Activated naive CD8-positive, alpha-beta T cell treated with anti-CD3 and anti-CD28 coated beads, Interleukin-2, amount 50 U/mL, for 24 hours (primary cell): ENCODE measurements at places on chromosomes 2 and 18.

DNA sequence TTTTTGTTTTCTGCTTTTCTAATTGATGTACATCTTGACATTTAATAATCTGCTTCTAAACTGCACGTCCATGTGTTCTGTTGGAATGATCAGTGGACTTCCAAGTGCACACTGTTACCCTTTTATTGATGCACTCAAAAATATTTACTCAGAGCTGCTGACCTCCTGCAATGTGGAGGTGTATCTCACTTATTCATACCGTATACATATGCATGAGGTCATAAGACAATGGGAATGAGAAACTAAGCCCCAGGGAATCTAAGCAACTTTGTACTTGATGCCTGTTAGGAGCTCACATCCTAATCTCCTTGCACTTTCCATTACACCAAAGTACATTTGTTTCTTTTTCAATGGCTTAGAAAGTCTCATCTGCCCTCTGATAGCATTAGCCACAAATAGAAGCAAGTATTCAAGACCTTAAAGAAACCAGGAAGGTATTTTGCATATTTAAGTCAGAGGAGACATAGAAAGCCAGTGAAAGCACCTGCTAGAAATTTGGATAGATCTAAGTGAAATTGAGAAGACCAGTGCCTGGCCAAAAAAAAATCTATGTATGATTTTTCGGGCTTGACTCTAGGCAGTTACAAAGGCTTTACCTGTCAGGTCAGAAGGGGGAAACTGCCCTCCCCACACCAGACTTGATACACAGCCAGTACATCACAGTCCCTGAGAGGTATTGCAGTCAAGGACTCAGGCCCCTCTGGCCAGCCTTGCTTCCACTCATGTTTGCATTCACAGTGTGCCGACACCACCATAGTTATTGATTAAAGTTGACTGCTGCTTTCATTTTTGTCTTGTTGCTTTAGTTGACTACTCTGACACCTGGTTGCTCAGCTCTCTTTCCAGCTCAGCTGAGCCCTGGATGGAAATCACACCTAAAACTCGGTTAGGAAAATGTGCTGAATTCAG is 391.7 kb upstream of the CYRIA start:
- DNase-seq = no peak

DNA sequence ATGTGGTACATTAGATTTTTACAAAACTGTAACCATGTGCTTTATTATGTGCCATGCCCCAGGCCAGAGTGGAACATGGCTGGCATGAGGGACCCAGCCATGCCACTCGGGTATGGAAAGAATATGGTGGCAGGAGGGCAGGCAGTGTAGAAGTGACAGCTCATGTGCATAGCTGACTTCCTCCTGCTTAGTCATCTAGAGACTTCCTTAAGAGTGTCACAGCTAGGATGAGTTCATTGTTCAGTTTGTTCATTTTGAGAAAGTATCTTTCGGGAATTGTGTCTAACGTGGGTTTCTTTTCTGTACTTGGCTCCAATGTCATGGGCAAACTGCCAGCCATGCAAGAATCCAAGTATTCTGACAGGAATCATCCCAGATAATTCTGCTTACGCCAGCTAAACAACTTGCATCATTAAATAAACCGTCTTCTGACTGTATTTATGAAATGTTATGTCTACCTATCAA is 94.3 kb upstream of the ITGB6 start:
- peak; percentile 29 for DNase-seq

GRCh38 chr2:167681234-167682015 is 566.0 kb downstream of the STK39 start:
- no peak for DNase-seq

DNA sequence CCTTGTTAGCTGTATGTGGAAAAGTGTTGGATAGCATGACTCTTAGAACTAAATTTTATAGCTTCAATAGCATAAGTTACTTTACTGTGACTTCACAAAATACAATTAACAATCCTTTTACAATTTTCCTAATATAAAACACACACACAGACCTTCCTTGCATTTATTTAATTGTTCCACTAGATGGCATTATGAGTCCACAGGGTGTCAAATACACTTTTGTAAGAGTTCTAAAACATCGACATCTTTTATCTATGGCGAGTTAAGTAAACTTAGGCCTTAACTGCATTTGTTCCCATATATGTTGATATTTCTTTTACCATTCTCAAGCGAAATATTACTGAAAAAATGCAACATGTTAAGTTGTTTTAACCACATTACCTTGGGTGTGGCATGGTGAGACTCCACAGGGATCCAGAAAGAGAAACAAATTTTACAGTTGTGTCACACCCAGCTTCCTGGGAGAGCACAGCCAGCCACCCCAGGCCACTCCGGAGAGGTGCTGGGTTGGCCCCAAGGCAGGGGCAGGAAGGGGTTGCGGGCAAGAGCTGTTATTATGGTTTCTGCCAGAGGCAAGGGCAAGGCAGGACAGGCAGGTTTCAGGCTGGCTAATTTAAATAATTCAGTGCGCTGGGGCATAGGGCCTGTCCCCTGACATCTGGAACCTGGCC is 312.4 kb upstream of the MC4R start:
- DNase-seq = no peak

GRCh38 chr2:55721596-55722215 is 28.1 kb upstream of the PNPT1 start:
- DNase-seq = no peak

DNA sequence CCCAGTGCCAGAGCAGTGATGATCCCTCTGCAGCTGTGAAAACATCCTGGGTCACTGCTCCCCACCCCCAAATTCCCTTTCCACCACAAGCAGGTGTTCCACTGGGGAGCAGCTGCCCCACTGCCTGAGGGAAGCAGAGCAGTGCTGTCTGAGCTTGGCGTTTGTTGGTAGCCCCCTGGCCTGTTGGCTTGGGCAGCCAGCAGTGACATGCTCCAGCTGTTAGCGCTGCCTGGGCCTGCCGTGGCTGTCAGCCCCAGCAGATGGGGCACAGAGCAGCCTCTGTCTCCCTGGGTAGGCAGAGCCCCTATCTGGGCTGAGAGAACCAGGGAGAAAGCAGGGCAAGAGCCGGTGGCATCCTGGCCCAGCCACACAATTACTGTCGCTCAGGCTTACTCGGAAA is 247.7 kb downstream of the GLI2 start:
- DNase-seq = no peak

DNA sequence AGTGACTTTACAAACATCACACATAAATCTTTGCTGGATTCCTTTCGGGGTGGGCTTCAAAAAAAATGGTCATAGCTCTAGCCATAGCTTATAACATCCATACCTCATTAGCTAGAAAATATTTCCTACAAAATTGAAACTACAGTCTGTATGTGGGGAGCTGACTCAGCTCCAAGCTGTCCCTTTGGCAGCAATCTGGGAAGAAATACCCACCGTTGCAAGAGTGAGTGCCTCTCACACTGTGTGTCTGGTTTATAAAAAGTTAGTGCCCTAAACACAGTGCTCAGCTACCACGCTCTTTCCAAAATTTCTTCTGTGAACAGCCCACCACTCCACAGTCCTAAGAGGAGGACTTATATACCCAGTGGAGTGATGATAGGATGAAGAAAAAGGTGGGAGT is 170.1 kb downstream of the RBM43 start:
- no peak for DNase-seq

DNA sequence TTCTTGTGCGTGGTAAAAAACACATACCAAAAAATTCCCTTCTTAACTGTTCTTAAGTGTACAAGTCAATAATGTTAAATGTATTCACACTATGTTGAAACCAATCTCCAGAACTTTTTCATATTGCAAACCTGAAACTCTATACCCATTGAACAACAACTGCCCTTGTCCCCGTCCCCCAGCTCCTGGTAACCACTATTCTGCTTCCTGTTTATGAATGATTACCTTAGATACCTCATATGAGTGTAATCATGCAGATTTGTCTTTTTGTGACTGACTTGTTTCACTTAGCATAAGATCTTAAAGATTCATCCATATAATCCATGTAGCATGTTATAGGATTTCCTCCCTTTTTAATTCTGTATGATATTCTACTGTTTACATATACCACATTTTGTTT is 59.9 kb downstream of the NAT8 start:
- DNase-seq = no peak

- DNase-seq = no peak
These were observed 187.1 kb downstream of the TCF4 start for GRCh38 chr18:55400590-55401541.

DNA sequence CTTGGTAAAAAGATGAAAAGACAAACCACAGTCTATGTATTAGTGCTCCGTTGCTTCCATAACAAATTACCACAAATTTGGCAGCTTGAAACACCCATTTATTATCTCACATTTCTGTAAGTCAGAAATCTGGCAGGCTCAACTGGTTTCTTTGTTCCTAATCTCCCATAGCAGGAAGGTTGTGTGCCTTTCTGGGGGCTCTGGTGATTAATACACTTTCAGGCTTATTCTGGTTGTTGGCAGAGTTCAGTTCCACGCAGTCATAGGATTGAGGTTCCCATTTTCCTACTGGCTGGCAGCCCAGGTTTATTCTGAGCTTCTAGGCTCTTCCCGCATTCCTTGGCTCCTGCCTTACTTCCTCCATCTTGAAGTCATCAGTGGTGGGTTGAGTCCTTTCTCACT is 189.3 kb downstream of the ANAPC1 start:
- no peak for DNase-seq

DNA sequence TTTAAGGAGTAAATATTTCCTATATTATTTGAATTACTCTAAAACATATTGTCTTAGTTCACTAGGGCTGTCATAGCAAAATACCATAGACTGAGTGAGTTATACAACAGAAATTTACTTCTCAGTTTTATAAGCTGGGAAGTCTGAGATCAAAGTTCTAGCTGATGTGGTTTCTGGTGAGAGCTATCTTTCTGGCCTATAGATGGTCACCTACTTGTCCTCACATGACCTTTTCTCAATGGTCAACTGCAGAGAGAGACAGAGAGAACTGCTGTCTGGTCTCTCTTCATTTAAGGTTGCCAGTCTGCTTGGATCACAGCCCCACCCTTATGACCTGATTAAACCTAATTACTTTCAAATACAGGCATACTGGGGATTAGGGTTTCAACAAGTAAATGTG is 490.9 kb downstream of the FBXO15 start:
- DNase-seq = no peak

GRCh38 chr2:63862806-63863205 is 21.1 kb downstream of the UGP2 start:
- no peak for DNase-seq

DNA sequence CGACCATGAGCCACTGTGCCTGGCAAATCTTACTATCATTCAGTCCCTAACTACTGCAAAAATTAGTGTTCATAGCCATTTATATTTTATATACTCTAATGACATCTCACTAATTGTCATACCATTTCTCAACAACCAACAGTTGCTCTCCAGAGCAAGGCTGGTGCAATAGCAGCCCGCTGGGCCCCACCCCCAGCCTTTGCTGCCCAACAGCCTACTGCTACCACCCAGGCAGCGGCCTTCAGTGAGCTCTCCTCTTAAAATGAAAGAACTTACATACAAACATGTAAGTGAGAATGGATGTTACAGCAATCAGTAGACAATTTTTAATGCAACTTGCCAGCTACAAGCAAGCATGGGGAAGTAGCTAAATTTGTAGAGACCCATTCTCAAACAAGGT is 90.5 kb downstream of the HNRNPLL start:
- DNase-seq = no peak

GRCh38 chr2:54012538-54013141 is 41.8 kb upstream of the PSME4 start:
- DNase-seq = no peak

DNA sequence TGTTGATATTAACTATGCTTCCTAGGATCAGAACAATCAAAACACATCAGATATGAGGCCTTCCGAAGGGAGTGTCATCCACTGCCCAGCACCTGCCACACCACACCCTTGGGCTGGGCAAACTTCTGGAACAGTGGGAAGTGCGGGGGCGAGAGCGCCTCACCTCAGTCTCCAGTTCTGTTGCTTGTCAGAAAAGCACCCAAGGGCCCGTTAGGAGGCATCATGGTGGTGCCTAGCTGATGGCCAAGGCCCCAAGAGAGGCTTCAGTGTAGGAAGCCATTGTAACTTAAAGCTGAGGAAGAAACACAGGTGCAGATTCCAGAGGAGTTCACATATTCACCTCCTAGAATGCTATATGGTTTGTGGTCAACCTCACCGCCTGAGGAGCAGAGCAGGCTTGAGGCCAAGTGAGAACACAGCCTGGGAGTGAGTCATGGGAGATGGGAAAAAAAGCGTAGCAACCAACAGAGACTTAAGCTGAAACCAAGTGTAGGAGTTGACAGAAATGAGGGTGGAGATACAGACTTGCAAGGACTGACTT is 85.1 kb upstream of the ATL2 start:
- peak; percentile 59 for DNase-seq

GRCh38 chr18:8001711-8002301 is 434.7 kb downstream of the PTPRM start:
- DNase-seq = no peak

DNA sequence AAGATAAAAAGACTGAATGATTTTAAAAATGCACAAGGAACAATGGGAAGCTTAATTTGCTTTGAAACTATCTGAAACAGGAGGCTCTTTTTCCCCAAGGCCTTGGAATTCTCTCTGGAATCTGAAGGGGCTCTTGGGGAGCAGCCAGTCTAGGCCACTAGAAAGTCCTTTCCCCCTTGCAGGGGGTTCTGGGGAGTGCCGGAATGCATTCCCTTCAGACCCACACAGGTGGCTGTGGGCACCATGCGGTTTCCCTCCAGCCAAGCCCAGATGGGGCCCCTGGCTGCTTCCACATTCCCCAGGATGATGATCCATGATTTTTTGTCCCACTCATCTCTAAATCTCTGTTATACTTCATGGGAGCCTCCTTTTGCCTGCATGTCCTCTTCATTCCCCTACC is 10.7 kb downstream of the GPR45 start:
- no peak for DNase-seq

DNA sequence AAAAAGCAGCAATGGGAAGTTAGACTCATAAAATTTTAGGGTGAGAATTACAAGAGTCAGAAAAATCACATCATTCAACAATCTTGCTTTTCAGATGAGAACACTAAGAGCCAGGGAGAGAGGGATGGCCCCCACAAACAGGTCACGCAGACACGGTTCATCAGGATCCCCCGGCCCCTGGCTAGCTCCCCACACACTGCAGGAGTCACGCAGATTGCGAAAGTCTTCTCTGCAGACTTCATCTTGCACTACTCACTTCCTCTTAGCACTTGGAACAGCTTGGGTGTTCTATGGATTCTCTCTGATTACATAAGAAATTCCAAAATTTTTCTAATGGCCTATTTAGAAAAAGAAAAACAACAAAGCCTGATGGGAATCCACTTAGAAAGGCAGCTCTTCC is 21.6 kb upstream of the SULT1C2 start:
- no peak for DNase-seq

- no peak for DNase-seq
These were observed 33.7 kb upstream of the ACVR2A start for GRCh38 chr2:147810883-147811765.

- no peak for DNase-seq
These were observed 45.3 kb downstream of the CD28 start for GRCh38 chr2:203751685-203752271.

- DNase-seq = no peak
These were observed 56.9 kb downstream of the SETBP1 start for GRCh38 chr18:44737623-44738022.

DNA sequence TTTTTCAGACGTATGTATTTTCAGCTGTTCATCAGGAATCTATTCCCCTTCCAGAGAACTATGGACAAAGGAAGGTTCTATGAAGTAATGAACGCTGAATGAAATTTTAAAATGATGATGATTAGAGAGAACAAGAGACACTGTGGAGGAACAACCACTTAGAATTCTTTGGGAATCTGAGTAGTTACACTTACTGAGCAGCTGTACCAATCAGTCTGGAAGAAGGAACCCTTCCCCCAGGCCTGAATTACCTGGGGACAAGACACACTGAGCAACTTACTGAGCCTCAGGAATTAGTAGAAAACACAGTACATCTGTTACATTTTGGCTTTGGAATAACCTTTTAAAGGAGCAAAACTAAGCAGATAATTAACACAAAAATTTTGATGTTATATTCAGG is 1.9 kb downstream of the MSTN start:
- no peak for DNase-seq
